ENCODE measurements at places on chromosomes 4 and X. TPM values are rescaled to one million over a fixed set of nuclear protein-coding genes. Genes with fewer than 3 reads are reported as not detected.

GPC3 gene
- 16.4 TPM for total RNA-seq

ANTXR2 gene
- 271 TPM for total RNA-seq

NPFFR2 gene
- total RNA-seq = not detected

FAM149A gene
- 10.8 TPM for total RNA-seq

TCP11X2 gene
- not detected for total RNA-seq

CDKL2 gene
- total RNA-seq = 7.5 TPM

TDO2 gene
- total RNA-seq = 1.8 TPM

IBSP gene
- total RNA-seq = not detected

PAGE1 gene
- total RNA-seq = not detected

BMPR1B gene
- 13.5 TPM for total RNA-seq

CFP gene
- total RNA-seq = 0.18 TPM

PLA2G12A gene
- 12.3 TPM for total RNA-seq

NHSL2 gene
- total RNA-seq = 3.9 TPM

CXCL10 gene
- not detected for total RNA-seq

MAGEB2 gene
- total RNA-seq = not detected

CSN1S1 gene
- not detected for total RNA-seq

OPRPN gene
- total RNA-seq = not detected

DIPK2B gene
- 0.16 TPM for total RNA-seq

TAF7L gene
- total RNA-seq = 0.98 TPM

ERVMER34-1 gene
- total RNA-seq = not detected

MAGEA10 gene
- total RNA-seq = not detected

SSX4B gene
- total RNA-seq = not detected

Data from fibroblast of the aortic adventitia (primary cell).